Chondrocyte (in vitro differentiated cells): ENCODE measurements at places on chromosomes 4 and X. TPM values are rescaled to one million over a fixed set of nuclear protein-coding genes. Genes with fewer than 3 reads are reported as not detected.
A peak's percentile ranks its signal among the peaks of the same experiment; 100 is the strongest.

- H3K4me3 ChIP-seq = no peak overlapping the region
- no peaks in the 10 kb centered on the region for H3K27me3 ChIP-seq
- peaks cover 12% of the 10 kb centered on the region for H3K36me3 ChIP-seq
- H3K27ac ChIP-seq = no peak overlapping the region
Observed at GRCh38 chr4:188930822-188931221, 791.6 kb downstream of the TRIML1 start.

- no peak overlapping the region for H3K27ac ChIP-seq
- no peaks in the 10 kb centered on the region for H3K27me3 ChIP-seq
- no peak for DNase-seq
Observed at GRCh38 chr4:89263265-89263664, 44.3 kb downstream of the GPRIN3 start.

GRCh38 chr4:187666697-187667494, 328.7 kb upstream of the ZFP42 start:
- no peak overlapping the region for H3K4me3 ChIP-seq
- H3K36me3 ChIP-seq = no peaks in the 10 kb centered on the region
- H3K27ac ChIP-seq = peak overlapping the region; percentile 2
- DNase-seq = no peak

DNA sequence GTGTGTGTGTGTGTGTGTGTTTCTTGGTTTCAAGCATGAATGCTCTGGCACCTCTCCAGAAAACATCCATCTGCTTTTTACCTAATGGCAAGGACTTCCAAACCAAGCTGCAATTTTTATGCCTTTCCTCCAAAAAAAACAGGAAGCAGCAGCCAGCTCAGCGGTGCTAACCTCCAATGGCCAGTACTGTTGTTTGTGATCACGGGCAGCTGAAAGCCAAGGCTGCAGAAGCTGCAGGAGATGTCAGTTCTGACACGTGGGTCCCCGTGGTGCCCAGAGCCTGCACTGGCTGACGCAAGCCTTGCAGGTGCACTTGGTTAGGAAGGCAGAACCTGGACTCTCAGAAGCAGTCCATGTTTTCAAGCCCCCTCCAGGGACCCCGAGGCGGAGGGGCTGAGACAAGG, 313.6 kb upstream of the DDX53 start:
- H3K36me3 ChIP-seq = peaks cover 2% of the 10 kb centered on the region
- no peaks in the 10 kb centered on the region for H3K27me3 ChIP-seq
- H3K4me1 ChIP-seq = peaks cover 45% of the 10 kb centered on the region
- DNase-seq = no peak
- peak overlapping the region; percentile 67 for H3K27ac ChIP-seq

DNA sequence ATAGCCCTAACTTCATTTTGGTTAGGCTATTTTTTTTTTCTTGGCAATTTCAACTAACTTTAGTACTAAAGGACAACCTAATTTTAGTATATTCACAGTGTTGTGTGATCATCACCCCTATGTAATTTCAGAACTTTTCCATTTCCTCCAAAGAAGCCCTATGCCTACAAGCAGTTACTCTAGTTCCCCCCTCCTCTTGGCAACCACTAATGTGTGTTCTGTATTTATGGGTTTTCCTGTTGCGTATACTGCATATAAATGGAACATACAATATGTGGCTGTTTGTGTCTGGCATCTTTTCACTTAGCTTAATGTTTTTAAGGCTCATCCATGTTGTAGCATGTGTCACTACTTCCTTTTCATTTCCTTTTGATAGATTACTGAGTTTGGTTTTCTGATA, 57.6 kb downstream of the N4BP2 start:
- no peaks in the 10 kb centered on the region for H3K27me3 ChIP-seq
- H3K4me1 ChIP-seq = no peaks in the 10 kb centered on the region
- H3K4me3 ChIP-seq = no peak overlapping the region
- peaks cover 3% of the 10 kb centered on the region for H3K36me3 ChIP-seq

DNA sequence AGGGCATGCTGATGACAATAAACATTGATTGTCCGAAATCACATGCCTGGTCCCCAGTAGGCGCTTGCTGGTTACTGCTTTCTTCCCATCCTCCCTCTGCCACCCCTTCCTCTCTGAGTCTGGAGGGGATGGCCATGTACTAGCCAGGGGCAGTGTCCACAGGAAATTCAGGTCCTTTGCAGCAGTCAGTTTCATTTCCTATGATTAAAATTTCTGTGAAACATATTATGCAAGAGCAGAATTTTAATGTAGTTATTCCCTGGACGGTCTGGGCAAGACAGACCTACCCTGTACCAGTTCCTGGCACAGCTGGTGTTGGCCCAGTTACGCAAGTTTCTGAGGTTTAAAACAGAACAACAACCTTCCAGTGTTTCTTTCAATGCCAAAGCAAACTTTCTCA, 28.2 kb upstream of the TLR2 start:
- no peak for DNase-seq
- peak overlapping the region; percentile 17 for H3K27ac ChIP-seq
- H3K36me3 ChIP-seq = no peaks in the 10 kb centered on the region
- H3K4me3 ChIP-seq = no peak overlapping the region
- H3K4me1 ChIP-seq = peaks cover 48% of the 10 kb centered on the region

DNA sequence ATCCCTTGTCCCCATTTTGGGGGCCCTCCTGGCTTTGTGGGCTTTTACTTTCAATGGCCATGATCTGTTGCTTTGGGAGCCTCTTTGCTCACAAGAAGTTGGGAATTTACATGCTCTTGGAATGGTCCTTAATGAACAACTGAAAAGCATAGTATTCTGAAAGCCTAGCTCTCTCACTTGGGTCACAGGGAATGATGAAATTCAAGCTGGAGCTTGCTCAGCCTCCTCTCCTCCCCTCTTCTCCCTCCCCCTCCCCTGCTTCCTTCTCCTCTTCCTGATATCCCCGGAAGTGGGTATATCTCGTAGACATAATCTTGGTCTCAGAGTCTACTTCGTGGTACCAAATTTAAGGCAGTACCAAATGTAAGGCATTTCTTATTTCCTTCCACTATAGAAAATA, 400.6 kb upstream of the NR3C2 start:
- no peak for DNase-seq
- H3K4me3 ChIP-seq = no peak overlapping the region
- peaks cover 1% of the 10 kb centered on the region for H3K27me3 ChIP-seq
- H3K27ac ChIP-seq = no peak overlapping the region
- no peaks in the 10 kb centered on the region for H3K4me1 ChIP-seq
- no peaks in the 10 kb centered on the region for H3K36me3 ChIP-seq

DNA sequence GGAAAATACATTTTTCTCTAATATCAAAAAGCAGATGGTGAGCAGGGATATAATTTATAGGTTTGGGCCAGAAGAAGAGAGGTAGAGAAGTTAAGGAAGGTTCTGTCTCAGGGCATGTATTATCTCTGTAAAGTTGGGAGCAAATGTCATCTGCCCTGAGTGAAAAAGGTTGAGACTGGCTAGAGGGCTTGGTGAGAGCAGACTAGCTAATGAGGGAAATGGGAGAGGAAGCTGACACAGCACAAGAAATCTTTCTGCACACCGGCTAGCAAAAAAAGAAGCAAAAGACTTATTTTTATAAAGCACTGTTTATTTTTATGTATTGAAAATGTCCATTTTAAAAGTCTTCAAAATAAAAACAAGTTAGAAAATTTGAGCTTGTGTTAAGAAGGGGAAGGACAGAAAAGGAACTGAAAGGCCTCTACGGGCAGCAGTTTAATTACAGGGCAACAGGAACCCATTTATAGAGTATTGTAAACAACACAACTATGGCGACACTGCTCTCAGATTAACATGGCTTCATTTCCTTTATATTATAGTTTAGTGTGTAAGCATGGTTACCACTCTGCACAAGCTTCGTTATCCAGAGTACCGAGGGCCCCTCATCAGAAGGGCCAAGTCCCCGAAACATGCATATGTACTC, 17.4 kb downstream of the CD40LG start:
- no peaks in the 10 kb centered on the region for H3K4me1 ChIP-seq
- H3K4me3 ChIP-seq = no peak overlapping the region

GRCh38 chr4:113109106-113109718, 59.8 kb downstream of the ANK2 start:
- H3K4me1 ChIP-seq = peaks cover 7% of the 10 kb centered on the region
- no peak overlapping the region for H3K27ac ChIP-seq
- H3K27me3 ChIP-seq = no peaks in the 10 kb centered on the region
- DNase-seq = no peak

- DNase-seq = no peak
- no peak overlapping the region for H3K27ac ChIP-seq
Observed at GRCh38 chr4:43224559-43224958, 332.0 kb downstream of the GRXCR1 start.

DNA sequence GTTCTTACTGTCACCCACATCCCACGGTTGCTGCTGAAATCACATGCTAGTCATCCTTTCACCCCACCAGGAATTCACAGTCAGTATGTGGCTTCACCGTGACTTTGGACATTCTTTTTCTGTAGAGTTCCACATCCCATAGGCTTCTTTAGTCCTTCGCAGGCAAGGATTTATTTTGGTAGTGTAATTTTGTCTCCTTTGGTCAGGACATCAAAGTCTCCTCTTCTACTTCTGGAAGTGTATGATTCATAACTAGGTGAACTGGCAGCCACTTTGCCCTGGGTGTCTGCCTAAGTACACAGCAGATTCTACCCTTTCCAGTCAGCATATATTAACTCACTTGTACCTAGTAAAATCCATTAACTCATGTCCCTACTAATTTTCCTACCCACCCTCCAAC, 38.3 kb upstream of the MMAA start:
- H3K4me1 ChIP-seq = peaks cover 13% of the 10 kb centered on the region
- DNase-seq = no peak
- H3K27me3 ChIP-seq = peaks cover 13% of the 10 kb centered on the region

DNA sequence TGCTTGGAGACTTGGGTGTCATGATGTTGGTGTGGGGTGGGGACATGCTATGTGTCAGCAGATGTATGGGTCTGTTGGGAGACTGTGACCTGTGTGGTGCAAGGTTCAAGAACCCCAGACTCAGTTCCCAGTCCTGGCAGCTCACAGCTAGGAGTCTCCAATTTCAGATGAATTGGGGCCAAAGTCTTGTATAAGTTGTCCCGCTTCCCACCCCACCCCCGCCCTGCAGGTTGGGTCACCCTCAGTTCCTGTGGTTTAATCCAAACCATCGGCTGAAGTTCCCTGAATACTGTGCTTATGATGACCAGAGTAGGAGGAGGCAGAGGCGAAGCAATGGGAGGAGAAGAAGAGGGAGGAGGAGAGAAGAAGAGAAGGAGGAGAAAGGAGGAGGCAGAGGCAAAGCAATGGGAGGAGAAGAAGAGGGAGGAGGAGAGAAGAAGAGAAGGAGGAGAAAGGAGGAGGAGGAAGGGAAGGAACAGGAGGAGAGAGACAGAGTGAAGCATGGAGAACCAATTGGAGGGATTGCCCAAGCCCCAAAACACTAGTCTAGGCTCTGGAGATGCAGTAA, 112.6 kb downstream of the EFNB1 start:
- no peak overlapping the region for H3K27ac ChIP-seq
- H3K4me3 ChIP-seq = no peak overlapping the region
- no peak for DNase-seq
- no peaks in the 10 kb centered on the region for H3K27me3 ChIP-seq

- H3K4me1 ChIP-seq = peaks cover 2% of the 10 kb centered on the region
- H3K4me3 ChIP-seq = no peak overlapping the region
- H3K27ac ChIP-seq = no peak overlapping the region
- no peaks in the 10 kb centered on the region for H3K36me3 ChIP-seq
- DNase-seq = no peak
- no peaks in the 10 kb centered on the region for H3K27me3 ChIP-seq
Observed at GRCh38 chrX:9326369-9326768, 138.5 kb upstream of the TBL1X start.

DNA sequence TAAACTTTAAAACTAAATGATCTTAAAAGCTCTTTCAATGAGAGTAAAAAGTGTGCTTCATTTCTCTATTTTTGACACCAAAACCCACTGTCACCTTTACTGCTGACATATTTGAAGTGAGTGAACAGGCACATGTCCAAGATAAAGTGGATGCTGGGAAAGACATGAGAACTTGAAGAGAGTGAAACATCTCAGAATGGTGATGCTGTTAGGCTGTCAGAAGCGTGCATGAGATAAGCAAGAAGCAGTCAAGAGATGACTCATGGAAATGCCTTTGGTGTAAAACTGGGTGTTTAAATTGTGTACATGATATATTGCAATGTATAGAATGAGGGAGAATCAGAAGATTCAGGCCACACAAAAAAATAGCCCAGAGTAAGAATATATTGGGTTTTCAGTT, 21.8 kb upstream of the GBA3 start:
- no peaks in the 10 kb centered on the region for H3K27me3 ChIP-seq
- DNase-seq = no peak
- no peak overlapping the region for H3K4me3 ChIP-seq

DNA sequence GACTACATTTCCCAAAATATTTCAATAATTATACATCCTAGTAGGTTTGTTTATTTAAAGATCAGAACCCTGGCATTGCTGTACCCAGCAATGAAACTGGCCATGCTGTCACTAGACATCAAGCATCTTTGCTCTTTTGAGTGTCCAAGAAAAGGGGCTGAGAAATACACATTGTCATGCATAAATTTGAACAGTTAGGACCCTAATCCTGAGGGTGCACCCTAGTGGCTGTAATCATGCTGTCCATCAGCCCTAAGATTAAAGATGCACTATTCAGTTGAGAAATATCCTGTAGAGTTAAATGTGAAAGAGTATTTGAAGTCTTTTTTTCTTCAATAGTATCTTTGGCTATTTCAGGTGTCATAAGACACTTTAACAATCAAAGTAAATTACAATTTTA, 108.8 kb downstream of the NFKB1 start:
- peaks cover 41% of the 10 kb centered on the region for H3K36me3 ChIP-seq
- no peak overlapping the region for H3K27ac ChIP-seq
- DNase-seq = no peak
- H3K4me3 ChIP-seq = no peak overlapping the region
- no peaks in the 10 kb centered on the region for H3K27me3 ChIP-seq
- no peaks in the 10 kb centered on the region for H3K4me1 ChIP-seq

DNA sequence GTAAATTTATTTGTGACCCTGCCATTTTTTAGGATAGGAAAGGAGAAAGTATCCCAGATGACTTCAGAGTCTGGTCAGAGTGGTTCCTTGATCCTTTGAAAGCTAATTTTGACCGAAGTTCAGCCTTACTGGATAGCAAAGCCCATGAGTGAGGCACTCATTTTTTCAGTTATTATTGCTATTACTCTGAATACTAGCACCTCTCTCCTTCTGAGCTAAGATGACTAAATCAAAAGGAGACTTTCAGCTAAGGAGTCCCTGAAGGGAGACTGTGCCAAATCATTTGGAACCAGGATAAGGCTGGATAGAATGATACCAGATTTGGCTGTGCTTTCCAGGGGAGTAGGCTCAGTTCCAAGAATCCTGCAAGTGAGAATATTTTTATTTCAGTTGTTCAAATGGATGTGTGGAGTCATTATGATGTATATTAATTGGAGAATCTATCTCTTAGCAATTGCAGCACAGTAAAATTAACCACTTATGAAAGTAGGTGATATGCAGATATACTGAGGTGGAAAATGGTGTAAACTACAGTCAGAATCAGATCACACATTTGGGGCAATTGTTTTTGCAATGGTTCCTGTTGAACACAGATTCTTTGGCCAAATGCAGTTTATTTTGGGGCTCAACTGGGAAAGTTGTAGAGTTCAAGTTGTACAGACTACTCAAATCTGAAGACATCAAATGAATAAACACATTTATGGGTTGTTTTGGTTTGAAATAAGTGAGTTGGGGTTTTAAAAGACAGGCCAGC, 1.2 kb downstream of the P2RY10 start:
- no peak overlapping the region for H3K4me3 ChIP-seq
- H3K4me1 ChIP-seq = no peaks in the 10 kb centered on the region
- DNase-seq = no peak
- no peak overlapping the region for H3K27ac ChIP-seq
- H3K27me3 ChIP-seq = peaks cover 10% of the 10 kb centered on the region
- no peaks in the 10 kb centered on the region for H3K36me3 ChIP-seq

Gene TRPC5OS
- total RNA-seq = not detected in 3 replicates

Gene BMP3
- not detected in 3 replicates for total RNA-seq

Gene CXCL13
- not detected in 3 replicates for total RNA-seq

Gene ZNF157
- 0.15 to 0.22 TPM in 2 of 3 replicates, not detected in the other for total RNA-seq

Gene TFE3
- total RNA-seq = 39.3 to 42.5 TPM (median 41.2 TPM) in 3 replicates

Gene BEX4
- total RNA-seq = 40.2 to 46.1 TPM (median 45.3 TPM) in 3 replicates

Gene SYNPO2
- total RNA-seq = 12.3 to 21.5 TPM (median 20.7 TPM) in 3 replicates

Gene SMIM10
- total RNA-seq = 2.7 to 4.7 TPM (median 3.1 TPM) in 3 replicates

Gene NSUN7
- total RNA-seq = 2.4 to 6.1 TPM (median 5.1 TPM) in 3 replicates

Gene ZFP42
- total RNA-seq = 0.50 to 0.51 TPM in 2 of 3 replicates, not detected in the other
